Left kidney (tissue), 8 donors: ENCODE measurements at places on chromosomes 4 and X. TPM values are rescaled to one million over a fixed set of nuclear protein-coding genes. Genes with fewer than 3 reads are reported as not detected.

GRCh38 chr4:186137196-186137794, 32.8 kb downstream of the FAM149A start:
- no peak for DNase-seq

DNA sequence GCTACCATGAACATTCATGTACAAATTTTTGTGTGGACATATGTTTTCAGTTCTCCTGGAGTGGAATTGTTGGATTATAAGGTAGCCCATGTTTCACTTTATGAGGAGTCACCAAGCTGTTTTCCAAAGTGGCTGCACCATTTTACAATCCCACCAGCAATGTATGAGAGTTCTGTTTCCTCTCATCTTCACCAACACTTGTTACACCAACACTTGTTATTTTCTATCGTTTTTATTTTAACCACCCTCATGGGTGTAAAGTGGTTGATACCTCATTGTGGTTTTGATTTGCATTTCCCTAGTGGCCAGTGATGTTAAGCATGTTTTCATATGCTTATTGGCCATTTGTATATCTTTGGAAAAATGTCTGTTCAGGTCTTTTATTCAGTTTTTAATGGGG, 4.1 kb downstream of the EXOC1 start:
- no peak for DNase-seq

- no peak for DNase-seq
Measured at GRCh38 chr4:2081540-2081939, 22.4 kb downstream of the NAT8L start.

- DNase-seq, result no peak
Measured at GRCh38 chr4:151316645-151317044, 8.8 kb downstream of the SH3D19 start.

- no peak for DNase-seq
Measured at GRCh38 chrX:53684415-53685192, 1.9 kb downstream of the HUWE1 start.

DNA sequence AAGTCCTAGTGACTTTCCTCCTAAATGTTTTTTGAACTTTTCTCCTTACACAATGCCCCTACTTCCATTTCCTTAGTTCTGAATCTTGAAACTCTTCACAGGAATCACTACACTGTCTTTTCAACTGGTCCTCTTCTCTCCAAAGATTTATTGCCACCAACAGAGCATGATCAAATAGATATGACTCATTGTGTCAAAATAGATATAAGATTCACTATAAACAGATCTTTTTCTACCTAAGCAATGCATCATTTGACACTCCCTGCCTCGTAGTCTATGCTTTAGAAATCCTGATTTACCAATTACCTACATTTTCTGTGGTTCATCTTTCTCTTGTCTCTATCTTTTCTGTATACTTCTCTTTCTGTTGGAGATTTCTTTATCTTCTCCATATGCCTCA, 789.6 kb upstream of the SLIT2 start:
- no peak for DNase-seq

- DNase-seq, result no peak
Measured at GRCh38 chrX:130091980-130092522, 18.2 kb downstream of the ELF4 start.

GRCh38 chr4:169098054-169098497, 88.0 kb upstream of the CBR4 start:
- no peak for DNase-seq

GRCh38 chr4:53005808-53006207, 143.7 kb downstream of the RASL11B start:
- DNase-seq, result no peak

- no peak for DNase-seq
Measured at GRCh38 chr4:40394236-40394635, 59.1 kb downstream of the CHRNA9 start.

DNA sequence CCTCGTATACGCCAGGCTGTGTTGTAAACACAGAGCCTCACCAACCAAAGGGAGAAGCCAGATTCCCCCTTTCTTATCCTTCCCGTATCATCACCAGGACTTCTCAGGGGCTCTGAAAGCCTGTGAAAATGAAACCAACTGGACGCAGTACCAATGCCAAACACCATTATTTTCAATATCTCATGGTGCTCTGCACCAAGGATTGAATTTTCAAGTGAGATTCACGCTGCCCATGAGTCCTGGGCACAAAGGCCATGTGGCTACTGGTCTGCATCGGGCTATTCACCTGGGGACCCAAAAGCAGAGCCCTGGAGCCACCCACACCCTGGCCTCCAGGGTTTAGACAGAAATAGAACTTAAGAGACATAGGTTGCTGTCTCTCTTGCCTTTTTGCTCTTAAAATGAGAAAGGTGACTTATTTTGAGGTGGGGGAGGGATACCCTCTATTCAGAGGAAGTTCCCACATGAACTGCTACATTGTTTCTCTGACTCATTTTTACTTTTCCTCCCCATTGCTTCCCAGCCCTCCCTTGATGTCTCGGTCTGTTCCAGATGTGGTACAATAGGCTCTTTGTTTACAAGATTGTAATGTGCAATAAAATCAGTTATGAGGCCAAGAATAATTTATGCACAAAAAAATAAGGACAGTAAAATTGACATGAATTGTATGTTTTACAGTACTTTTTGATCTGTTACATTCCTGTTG, 55.4 kb downstream of the MAML3 start:
- no peak for DNase-seq

DNA sequence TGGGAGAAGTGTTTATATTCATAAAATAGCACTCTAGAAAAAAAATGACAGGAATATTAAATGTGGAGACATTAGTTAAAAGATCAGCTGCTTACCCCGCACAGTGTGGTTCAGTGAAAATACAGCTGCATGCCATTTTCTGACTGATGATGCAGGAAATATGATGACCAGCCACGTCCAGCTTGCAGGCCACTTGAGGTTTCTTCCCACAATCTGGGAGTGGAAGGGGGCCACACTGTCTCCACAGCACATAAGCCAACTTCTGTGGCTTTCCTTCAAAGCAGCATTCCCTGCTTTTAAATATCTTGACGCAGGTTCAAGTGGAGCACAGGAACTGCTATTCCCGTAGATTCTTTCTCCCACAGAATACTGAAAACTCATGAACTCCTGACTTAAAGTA, 173.4 kb upstream of the GALNT7 start:
- DNase-seq, result no peak

DNA sequence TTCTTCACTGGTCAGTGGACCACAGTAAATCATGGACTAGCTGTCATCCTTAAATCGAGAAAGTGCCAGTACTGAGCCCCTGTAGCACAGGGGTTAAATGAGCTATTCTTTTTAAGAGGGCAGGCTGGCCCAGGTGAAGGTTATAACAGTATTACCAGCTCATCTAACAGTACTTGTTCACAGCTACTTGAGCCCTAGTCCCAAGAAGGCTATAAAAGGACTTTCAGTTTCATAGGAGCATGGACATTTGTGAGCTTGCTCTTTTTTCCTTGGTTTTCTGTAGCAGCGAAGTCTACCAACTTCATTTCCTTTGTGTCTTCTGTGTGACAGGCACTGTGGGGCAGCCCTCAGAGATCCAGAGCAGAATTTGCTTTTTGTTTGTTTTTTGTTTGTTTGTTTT, 61.0 kb downstream of the ARX start:
- DNase-seq, result no peak

DNA sequence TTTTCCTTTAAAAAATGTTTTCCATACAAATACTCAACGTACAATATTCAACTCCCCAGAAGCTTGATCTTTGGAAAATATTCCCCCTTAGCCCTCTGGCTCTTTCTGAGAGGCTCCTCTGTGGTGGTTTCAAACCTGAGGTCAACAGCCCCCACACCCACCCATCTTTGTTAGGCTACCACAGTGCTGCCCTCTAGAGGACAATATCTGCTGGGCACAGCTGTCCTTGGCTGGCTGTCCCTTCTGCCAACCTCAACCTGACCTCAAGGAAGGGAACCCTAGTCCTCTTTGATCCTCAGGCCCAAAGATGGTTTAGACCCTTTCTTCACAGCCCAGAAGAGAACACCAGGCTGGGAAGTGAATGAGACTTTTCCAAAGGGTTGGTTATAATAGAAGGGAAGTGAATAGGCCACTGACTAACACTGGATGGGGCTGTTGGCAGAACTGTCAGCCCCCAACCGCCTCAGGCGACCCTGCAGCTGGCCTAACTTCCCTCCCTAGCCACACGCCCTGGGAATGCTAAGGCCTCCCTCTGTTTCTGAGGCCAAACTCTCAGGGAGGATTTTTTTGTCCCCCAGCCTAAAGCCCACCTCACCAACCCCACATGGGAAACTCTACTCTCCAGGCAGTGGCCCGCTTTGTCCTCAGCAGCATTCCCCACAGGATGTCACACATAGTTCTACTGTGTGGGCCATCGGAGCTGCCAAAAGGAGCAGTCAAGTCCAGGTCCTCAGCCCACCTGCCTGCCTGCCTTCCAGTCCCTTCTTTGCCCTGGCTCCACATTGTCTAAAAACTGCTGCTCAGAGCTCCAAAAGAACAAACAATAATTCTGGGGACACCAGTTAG, 34.3 kb downstream of the NYX start:
- DNase-seq, result no peak

DNA sequence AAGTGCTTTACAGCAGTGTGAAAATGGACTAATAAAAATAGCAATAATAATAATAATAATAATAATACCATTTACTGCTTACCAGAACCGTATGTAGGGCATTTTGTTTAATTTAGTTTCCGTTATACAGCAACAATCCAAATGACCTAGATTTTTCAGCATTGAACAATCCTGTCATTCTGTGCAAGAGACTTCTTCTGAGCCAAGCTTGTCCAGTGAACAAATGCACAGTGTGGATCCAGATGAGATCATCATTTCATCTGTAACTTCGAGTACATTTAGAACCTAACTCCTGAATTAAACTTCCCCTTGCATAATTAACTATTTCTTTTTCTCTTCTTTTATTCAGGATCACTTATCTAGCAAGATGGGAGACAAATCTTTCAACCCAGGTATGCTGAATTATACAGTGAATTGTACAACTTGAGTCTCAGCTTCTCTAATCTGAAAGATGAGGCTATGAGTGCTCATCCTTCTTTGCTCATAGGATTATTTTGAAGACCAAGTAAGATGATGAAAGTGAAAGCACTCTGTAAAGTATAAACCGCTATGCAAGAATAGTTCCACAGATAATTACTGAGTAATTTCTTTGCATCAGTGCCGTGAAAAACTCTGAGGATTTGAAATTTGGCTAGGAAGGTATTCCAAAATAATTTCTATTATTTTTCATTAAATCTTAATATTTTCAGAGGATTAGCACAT, 6.6 kb downstream of the CLNK start:
- DNase-seq, result no peak

- DNase-seq, result no peak
Measured at GRCh38 chrX:46643636-46644035, 70.1 kb downstream of the CHST7 start.

DNA sequence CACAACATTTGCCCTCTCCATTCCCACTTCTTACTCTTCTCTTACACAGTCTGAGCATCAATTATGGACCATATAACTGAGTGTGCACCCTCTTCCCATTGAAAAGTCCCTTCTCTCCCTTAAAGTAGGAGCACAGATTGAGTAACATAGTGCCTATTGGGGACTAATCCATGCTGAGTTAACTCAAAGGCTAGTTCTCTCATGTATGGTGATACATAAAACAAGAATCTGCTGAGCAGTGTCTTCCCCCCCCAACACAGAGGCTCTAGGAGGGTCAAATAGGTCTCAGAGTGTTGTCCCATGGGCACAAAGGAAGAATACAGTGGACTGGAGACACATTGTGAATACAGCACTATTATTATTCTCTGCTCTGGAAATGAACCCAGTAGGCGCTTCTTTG, 274.6 kb upstream of the BOD1L1 start:
- DNase-seq, result no peak

GRCh38 chr4:8706216-8707044, 113.9 kb downstream of the CPZ start:
- no peak for DNase-seq

GRCh38 chr4:148986951-148987350, 544.7 kb upstream of the NR3C2 start:
- DNase-seq, result no peak

GRCh38 chrX:123184219-123184865, at the start of gene GRIA3:
Gene GRIA3, plus strand, starts transcription at chrX:123184278. Its CDS starts 258 bp downstream, at chrX:123184536.
- DNase-seq, result no peak

DNA sequence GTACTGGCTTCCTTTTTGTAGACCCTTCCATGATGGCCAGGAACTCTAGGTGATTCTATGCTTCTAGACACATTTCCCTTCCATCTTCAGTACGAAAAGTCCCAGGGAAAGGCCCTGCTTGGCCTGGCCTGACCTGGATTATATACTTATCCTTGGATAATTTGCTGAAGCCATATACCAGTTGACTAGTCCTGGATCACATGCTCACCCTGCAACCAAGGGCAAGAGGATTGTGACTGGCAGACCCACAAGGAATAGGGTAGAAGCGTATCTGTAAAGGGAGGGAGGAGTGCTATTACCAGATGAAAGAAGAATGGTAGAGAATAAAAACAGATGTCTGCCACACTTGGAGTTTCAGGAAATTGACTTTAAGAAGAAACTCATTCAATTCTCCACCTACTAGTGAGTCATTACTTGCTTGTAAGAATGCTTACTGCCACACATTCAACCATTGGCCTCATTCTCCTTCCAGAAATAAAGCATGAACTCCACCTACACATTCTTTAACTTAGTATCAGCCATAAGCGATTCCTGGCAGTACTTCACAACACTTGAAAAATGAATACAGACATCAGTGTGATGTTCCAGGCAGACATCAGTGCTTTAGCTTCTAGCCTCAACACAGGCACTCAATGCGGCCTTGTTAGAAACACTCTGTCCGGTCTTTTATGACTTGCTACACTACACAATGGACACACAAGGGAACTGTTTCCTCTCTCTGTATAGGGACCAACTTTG, 141.8 kb downstream of the CBR4 start:
- DNase-seq, result no peak

DNA sequence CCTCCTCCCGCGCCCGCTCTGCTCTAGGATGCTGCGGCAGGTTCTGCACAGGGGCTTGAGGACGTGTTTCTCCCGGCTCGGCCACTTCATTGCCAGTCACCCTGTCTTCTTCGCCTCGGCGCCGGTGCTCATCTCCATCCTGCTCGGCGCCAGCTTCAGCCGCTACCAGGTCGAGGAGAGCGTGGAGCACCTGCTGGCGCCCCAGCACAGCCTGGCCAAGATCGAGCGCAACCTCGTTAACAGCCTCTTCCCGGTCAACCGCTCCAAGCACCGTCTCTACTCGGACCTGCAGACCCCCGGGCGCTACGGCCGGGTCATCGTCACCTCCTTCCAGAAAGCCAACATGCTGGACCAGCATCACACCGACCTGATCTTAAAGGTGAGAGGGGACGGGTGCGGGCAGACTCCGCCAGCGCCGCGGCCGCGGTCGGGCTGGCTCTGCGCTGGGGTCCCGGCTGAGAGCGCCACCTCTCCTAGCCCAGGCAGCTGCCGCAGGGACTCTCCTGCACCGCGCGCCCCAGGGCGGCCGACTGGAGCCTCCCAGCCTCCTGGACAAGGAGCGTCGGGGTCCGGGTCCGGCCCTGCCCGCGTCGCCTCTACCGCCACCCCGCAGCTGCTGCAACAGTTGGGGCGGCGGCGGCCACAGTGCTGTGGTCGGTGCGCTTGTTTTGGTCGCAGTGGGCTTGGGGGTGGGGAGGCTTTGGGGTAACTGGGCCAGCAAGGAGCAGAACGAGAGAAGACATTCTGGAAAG, at the start of gene PTCHD1:
TSS of gene PTCHD1 (plus strand) at position 2 of the 752 bp plus-strand sequence. CDS start at position 29, 27 bp downstream.
- DNase-seq, result no peak

GRCh38 chr4:178808106-178808505, 1365.9 kb upstream of the AGA start:
- no peak for DNase-seq

Gene PPEF2
- 0.58 TPM for polyA plus RNA-seq

Gene PRSS48
- not detected for polyA plus RNA-seq

Gene PFKFB1
- polyA plus RNA-seq, result 0.73 TPM

Gene UCP1
- 0.25 TPM for polyA plus RNA-seq

Gene SPATA18
- 1.6 TPM for polyA plus RNA-seq

Gene DOK7
- polyA plus RNA-seq, result 1.5 TPM

Gene CCNA2
- 49.8 TPM for polyA plus RNA-seq

Gene DMP1
- polyA plus RNA-seq, result 0.07 TPM

Gene AGTR2
- polyA plus RNA-seq, result 78.3 TPM

Gene YIPF6
- 58.1 TPM for polyA plus RNA-seq
